NK-92 treated with Interleukin-12 subunit alpha and Interleukin-12 subunit beta, amount 100 ng/mL, for 24 hours (cell line): ENCODE measurements at places on chromosomes 7 and 10.

- no peak for DNase-seq
Measured at GRCh38 chr7:130926001-130926691, 192.1 kb upstream of the KLF14 start.

- no peak for DNase-seq
Measured at GRCh38 chr7:29408841-29409243, 154.8 kb upstream of the PRR15 start.

DNA sequence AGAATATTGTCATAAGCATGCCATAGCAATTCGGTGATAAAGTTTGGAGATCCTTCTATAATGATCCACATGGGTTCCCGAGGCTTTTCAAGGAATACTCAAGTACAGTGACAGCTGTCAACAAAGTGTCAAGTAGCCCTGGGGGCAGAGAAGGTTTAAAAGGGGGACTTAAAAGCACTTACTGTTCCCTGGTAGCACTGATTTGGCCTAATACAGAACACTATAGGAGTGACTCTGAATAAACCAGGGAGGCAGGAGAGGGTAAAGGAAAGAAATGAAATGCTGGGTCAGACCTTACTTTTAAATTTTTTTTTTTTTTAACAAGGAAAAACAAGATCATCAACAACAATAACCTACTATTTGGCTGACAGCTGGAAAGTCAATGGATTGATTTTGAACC, 20.1 kb downstream of the CHCHD3 start:
- DNase-seq = no peak

- DNase-seq = no peak
Measured at GRCh38 chr10:71667387-71667752, 52.2 kb downstream of the C10orf105 start.

DNA sequence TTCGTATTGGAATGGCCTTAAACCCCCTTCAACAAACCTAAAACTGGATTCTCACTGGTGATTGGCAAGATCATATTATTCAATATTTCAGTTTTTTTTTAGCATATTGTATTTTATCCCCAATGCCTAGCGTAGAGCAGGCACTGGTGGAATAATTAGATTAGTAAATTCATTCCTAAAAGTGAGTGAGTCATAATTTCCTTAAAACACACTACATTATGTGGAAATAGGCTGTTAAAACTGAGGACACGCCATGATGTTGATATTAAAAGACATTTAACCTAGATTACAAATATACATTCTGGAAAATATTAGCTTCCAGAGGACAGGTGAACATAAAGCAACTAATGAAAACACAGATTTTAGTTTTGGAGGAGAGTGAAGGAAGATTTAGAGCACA, 463.9 kb downstream of the PARD3 start:
- DNase-seq = no peak

DNA sequence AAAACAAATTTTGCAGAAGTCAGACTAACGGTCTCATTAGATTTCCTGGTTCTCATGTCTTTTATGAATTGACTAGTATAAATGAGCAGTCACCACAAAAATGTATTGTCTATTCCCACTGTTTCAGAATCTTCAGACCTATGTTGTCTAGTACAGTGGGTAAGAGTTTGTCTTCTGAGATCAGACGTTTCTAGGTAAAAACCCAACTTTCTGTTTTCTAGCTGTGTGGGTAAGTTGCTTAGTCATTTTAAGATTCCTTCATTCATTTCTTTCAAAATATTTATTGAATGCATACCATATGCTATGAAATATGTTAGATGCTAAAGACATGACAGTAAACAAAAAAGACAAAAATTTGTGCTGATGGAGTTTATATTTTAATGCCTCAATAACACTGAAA, 156.3 kb downstream of the POLR1F start:
- DNase-seq = no peak

DNA sequence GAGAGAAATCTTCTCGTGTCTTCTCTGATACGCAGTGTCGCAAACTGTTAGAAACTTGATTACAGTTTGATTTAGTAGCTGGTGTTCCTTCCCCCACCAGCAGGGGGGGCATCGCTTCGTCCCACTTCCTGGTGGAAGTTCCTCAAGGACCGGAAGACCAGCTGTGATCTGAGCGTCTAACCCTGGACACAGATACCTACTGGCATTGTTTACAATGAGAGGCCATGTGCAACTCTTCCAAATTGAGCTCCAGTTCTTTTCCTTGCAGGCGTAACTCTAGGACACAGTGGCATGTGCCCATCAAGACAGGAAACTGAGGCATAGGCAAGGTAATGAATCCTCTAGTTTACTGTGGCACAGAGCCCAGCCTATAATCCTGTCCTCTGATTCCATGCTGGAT, 219.0 kb downstream of the CCDC3 start:
- DNase-seq = no peak

GRCh38 chr7:75981453-75982305, 12.7 kb downstream of the TMEM120A start:
- DNase-seq = no peak

- no peak for DNase-seq
Measured at GRCh38 chr7:33428415-33428814, 299.1 kb downstream of the BBS9 start.

- no peak for DNase-seq
Measured at GRCh38 chr10:47264797-47265281, 35.2 kb upstream of the GDF10 start.

GRCh38 chr10:92969151-92969550, 91.4 kb upstream of the CYP26C1 start:
- DNase-seq = no peak

DNA sequence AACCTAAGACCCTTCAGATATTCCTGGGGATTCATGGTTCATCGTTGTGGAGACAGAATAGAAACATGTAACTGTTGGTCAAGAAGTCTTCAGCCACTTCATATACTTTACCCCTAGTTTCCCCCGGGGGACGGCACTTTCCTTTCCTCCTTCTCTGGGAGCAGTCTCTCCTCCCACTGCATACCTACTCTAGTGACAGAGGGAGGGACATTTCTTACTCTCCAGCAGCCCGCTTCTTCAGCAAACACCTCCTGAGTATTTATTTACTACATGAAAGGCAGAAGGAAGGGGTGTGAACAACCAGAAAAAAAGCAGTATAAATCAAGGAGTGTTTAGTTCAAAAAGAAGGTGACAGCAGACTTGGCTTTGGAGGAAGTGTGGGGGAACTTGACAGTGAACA, 69.0 kb downstream of the LHFPL3 start:
- no peak for DNase-seq

DNA sequence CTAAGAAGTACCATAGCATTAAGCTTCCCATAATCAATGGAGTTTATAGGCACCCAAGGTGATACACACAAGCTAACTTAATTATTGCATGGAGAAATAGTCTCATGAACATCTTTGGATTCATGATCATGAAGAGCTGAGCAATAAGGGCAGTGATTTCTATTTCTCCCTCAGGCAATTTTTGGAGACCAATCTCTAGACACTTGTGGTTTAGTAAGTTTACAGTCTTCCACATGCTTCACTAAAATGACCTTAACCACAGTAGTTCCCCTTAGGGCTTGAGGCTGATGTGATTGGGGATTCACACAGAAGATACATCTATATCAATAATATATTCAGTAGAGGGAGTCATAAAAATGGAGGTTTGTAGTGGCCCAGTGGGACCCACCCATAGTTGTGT, 241.2 kb downstream of the CCDC7 start:
- DNase-seq = no peak

DNA sequence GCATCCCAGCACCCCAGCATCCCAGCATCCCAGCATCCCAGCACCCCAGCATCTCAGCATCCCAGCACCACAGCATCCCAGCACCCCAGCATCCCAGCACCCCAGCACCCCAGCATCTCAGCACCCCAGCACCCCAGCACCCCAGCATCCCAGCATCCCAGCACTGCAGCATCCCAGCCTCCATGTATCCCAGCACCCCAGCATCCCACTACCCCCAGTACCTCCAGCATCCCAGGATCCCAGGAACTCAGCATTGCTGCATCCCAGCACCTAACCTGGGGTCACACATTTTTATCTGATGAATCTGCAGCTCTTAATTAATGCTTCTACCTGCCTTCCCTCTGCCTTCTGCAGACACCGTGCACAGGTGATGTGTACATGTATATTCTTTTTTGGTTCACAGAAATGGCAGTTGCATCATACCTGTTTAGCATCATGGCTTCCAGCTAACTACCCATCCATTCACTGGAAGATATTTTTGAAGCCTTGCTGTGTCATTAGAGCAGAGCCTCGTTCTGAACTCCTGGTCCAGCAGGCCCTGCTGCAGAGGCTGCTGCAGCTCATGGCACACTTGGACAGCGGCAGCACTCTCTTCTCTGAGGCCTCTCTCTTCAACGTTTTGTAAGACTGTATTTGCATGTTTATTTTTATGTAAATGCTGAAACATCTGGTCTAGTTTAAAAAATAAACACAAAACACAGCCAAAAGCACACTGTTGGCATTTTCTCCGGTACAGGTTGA, 4.6 kb upstream of the CFAP46 start:
- no peak for DNase-seq

- DNase-seq = no peak
Measured at GRCh38 chr10:73810358-73810734, 1.1 kb downstream of the NDST2 start.

- DNase-seq = no peak
Measured at GRCh38 chr10:61810263-61810662, 91.2 kb upstream of the ARID5B start.

- DNase-seq = no peak
Measured at GRCh38 chr10:58590152-58590840, 77.6 kb downstream of the BICC1 start.

DNA sequence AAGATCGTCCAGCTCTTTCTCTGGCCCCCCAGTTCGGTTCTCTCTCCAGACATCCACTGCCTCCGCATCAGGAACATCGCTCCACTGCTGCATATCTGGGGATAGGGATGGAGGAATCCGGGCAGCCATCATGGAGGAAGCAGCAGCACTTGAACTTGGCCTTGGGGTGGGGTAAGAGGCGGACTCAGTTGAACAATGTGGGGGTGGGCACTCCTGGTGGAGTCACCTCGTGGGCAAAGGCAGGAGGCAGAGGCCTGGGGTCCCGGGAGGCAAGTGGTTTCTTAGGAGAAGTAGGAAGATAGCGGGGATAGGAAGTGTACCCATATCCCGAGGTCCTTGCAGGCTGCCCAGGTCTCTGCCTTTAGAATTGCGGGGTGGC, 98.3 kb downstream of the CHST15 start:
- no peak for DNase-seq
